ENCODE measurements at places on chromosomes 1 and 21.
A peak's percentile ranks its signal among the peaks of the same experiment; 100 is the strongest.

GRCh38 chr1:2206813-2207487, 12.4 kb upstream of the FAAP20 start:
- no peak for DNase-seq

GRCh38 chr1:229217716-229218115, 53.2 kb upstream of the RAB4A start:
- DNase-seq = no peak

DNA sequence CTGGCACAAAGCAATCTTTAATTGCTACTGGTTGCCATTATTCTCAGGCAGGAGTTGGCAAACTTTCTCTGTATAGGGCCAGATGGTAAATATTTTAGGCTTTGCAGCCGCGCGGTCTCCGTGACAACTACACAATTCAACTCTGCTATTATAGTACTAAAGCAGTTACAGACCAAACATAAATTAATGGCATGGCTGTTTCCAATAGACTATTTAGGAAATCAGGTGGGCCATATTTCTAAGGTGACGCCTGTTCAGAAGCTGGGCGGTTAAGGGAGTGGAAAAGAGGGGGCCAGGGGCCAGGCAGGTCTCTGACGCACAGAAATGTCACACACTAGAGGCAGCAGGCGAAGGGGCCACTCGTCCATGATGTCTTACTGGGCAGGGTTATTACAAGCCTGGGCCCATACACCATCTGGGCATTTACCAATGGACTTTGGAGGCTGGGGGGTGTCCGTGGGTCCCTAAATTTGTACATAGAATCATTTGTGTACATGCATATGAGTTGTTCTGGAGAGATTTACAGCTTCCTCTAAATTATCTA, 80.1 kb downstream of the STUM start:
- no peak for DNase-seq

- no peak for DNase-seq
Measured at GRCh38 chr1:31959521-31960340, 21.6 kb upstream of the PTP4A2 start.

DNA sequence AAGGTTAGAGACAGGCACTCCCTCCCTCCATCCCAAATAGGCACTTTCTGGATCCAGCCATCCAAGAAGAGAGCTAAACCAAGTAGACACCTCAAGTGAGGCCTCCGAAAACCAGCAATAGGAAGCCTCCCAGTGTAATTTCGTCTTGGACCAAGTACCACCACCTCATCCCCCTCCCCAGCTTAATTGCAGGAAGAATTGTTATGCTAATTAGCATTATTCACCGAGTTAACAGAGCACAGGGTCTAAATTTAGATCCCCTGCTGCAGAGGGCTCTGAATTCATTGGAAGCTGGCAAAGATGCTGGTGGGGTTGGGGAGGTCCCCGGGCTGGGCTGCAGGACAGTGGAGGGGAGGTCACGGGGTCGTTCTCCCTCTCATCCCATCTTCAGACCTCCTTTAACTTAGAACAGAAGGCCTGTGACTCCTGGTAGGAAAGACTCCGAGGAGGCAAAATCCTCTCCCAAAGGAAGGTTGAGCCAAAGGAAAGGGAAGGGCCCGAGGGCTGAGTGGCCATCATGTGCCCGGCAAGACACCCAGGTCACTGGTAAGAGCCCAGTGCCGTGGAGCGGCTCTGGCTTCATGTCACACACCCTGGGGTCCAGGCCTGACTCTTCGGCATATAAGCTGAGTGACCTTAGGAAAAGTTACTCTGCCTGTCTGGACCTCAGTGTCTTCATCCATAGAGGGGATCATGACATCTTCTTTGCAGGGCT, 209.2 kb upstream of the GRIK3 start:
- no peak for DNase-seq

- DNase-seq = peak; percentile 43
Measured at GRCh38 chr1:240312872-240313271, 221.2 kb downstream of the FMN2 start.

DNA sequence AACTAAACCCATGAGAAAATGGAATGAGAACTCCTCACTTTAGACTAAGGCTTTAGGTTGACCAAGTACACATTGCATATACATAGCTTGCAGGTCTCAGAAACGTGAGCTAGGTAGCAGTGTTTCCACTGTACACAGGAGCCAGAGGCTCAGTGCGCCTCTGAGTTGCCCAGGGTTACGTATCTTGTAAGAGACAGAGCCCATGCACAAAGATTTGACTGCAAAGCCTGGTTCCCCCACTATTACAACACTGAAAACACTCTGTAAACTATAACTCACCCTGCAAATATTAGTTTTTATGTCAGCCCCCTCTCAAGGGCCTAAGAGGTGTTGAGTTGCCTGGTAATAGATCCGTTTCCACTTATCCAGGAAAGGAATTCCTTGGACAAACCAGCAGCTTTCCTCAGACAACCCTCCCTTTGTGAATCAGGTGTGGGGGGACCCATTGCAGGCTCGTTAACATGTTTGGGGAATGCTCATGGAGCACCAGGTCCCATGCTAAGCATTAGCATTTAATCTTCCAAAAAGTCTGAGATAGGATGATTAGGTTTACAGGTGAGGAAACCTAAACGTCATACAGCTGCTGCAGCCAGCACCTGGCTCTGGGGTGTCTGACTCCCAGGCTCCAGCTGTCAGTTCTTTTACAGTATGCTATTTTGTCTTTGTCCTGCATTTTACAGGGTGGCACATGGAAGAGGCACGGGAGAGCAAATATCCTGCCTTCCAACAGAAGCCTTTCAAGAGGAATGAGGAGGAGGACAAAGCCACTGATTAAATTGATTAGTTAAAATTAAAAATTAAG, 25.7 kb downstream of the TENT5C start:
- no peak for DNase-seq

- DNase-seq = no peak
Measured at GRCh38 chr1:204059970-204060369, 12.9 kb upstream of the SOX13 start.

GRCh38 chr21:36465478-36465877, 14.4 kb downstream of the CLDN14 start:
- no peak for DNase-seq

GRCh38 chr1:14367451-14367850, 231.0 kb upstream of the KAZN start:
- DNase-seq = no peak

DNA sequence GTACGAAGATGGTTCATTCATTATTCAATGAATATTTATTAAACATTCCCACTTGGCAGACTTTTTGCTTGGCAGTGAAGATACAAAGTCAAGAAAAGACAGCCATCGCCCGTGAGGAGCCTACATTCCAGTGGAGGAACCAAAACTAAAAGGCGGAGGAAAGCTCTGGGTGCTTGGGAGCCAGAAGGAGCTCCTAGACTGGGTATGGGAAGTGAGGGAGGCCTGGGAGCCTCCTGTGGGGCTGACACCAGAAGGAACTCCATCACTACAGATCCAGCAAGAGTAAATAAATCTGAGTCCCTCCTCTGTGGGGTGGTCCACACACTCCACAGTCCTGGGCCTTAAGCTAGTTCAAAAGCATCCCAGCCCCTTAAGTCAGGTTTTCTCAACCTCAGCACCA, 14.9 kb downstream of the RNASEL start:
- no peak for DNase-seq

DNA sequence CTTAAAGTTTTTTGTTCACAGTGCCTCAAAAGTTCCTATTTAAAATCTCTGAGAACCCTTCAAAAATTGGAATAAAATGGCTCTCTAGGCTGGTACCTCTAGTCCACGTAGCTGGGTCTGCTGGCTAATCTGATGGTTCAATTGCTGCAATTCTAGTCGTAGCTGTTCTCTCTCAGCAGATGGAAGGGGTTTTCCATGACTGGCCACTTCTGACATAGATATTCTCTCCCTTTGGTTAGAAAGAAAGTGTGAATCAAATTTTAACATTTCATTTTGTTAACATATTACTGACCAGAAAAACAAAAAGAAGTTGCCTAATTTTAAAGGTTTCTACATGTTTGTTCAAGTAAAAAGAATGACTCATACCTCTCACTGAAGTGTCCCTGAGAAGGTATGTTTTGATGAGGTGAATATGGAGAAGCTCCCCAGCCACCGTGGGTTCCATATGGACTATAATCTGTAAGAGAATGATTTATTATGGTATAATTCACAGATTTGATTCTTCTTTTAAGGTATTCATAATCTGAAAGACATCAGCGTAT, 29.3 kb upstream of the SERPINC1 start:
- DNase-seq = no peak

DNA sequence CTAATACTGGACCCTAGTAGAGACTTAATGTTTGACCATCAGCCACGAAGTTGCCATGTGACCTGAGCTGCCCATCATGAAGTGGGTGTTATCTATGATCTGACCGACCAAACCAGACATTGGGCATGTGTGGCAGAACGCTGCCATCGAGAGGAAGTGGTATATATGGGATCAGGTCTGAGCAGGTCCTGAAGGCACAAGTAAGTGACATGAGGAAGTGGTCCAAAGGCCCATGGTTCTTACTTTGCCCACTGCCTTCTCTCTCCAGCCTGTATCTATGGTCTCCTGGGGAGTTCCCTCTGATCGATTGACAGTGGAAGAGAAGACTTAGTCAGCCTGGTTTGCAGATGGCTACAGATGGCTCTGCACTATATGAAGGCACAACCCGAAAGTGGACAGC, 7.9 kb downstream of the SPSB1 start:
- DNase-seq = no peak

DNA sequence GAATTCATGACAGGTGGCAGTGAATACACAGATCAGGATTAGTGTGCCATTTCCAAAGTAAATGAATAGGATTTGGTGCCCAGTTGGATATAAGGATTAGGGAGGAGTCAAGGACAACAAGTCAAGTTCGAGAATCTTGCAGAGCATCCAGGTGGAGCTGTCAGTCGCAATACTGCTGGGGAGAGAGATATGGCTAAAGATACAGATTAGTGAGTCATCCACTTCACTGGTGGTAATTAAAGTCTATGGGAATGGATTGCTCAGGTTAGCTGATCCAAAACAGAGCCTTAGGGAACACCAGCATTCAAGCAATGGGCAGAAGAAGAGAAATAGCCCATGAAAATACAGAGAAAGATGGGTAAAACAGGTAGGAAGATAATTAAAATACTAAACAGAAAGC, 26.8 kb downstream of the BCAS2 start:
- DNase-seq = no peak

- DNase-seq = peak; percentile 27
Measured at GRCh38 chr21:35511696-35512162, 462.6 kb upstream of the RUNX1 start.

GRCh38 chr1:63413394-63413793, 46.0 kb downstream of the ALG6 start:
- DNase-seq = no peak

DNA sequence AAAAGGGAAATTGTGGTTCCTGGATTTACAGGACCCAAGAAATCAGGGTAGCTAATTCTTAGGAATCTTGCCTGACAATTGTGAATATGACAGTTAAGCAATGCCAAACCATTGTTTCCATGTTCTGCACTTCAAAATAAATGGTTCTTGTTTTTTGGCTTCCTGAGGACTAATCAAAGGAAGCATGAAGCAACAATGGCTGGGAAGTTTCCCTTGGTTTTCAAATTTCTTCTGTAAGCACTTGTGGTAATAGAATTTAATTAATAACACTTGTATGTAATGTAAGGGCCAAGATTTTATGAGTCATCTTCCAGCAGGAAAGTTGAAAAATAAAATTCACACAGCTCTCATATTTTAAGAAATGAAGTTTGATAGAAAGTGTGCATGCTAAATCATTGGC, 31.7 kb downstream of the JAM2 start:
- no peak for DNase-seq

DNA sequence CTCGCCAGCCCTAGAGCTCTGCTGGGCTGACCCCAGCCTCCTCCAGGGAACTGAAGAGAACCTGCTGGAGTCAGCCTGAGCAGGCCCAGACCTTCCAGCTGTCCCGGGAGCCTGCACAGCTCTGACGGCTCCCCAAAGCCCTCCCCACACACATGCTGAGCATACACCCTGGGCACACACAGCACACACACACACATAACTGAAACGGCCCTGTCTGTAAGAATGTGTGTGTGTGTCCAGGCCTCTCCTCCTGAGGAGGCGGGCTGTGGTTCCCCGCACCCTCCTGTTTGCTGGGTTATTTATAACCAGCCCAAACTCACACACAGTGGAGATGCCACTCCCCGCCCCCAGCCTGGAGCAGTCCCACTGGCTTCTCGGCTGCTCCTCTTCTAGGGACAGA, 20.2 kb downstream of the SDC3 start:
- peak; percentile 35 for DNase-seq

GRCh38 chr1:38287036-38287435, 240.4 kb upstream of the POU3F1 start:
- no peak for DNase-seq

- no peak for DNase-seq
Measured at GRCh38 chr1:41735631-41736260, 183.0 kb downstream of the HIVEP3 start.

GRCh38 chr1:198234520-198235251, 77.9 kb downstream of the NEK7 start:
- DNase-seq = no peak

GRCh38 chr1:37498872-37499617, 15.5 kb downstream of the MEAF6 start:
- no peak for DNase-seq

DNA sequence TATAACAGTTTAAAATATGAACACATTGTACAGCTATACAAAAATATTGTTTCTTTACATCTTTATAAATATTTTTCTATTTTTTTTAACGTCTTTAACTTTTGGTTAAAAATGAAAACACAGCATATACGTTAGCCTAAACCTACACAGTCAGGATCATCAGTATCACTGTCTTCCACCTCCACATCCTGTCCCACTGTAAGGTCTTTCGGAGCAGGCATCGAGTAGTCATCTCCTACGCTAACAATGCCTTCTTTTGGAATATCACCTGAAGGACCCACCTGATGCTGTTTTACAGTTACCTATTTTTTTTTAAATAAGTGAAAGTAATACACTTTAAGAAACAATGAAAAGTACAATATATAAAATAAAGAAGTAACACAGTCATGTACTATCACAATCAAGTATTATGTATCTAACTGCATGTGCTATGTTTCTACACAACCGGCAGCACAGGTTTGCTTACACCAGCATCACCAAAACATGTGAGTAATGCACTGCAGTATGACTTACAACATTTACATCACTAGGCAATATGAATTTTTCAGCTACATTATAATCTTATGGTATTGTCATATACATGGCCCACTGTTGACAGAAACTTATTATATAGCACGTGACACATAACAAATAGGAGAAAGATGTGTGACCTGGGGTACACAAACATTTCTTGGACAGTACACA, 254.4 kb downstream of the AKT3 start:
- DNase-seq = no peak

DNA sequence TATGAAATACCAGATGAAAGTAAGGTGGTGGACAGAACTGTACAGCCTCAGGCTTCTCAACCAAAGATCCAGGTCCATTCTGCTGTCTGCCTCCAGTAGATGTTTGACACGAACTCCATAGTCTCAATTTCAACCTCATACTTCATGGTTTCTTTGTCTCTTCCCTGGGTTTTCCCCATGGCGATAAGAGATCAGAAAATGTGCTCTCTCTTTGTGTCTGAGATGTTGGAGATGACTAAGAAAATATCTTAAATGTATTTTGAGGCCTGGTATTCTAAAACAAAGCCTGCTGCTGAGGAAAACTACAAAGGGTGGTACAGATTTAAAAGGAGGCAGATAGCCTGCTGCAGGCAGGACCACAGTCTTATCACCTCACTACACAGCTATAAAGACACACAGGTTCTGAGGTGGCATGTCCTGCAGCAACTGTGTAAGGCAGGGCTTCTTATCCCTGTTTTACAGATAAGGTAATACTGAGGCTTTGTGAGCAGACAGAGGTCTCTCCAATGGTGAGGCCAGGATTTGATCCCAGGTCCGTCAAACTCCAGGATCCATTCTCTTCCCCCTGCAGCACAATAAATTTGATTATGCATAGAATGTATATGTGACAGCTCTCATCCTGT, 40.0 kb upstream of the CACNA1E start:
- DNase-seq = no peak

- no peak for DNase-seq
Measured at GRCh38 chr1:219119839-219120238, 53.8 kb upstream of the LYPLAL1 start.
